Jurkat, Clone E6-1 (cell line): ENCODE measurements at places on chromosomes 4 and X.

DNA sequence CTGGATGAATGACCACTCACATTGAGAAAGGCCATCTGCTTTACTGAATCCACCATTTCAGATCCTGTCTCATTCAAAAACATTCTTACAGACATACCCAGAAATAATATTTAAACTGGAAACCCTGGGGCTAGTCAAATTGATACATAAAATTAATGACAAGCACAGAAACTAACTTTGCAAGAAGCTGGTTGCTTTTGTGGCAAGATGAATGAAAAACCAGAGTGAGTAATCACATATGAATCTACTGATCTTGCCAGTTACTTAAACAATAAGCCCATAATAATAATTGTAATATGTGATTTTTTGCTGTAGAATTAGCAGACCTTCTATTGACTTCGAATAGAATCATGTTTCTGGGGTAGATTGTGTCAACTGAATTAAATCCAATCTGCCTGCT, 235.1 kb downstream of the PPARGC1A start:
- no peak for DNase-seq

- no peak for DNase-seq
Measured at GRCh38 chr4:22456291-22456690, 59.6 kb downstream of the ADGRA3 start.

DNA sequence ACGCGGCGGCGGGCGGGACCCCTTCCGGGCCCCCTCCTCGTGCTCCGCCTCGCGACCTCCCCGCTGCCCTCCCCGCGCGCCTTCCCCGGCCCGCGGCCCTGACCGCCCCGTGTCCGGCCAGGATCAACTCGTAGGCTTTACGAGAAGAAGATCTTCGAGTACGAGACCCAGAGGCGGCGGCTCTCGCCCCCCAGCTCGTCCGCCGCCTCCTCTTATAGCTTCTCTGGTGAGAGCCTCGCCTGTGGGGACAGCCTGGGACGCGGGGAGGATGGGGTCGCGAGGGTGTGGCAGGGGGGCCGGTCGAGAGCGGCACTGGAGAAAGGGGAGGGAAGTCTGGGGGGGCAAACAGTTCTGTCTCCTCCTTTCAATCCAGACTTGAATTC, 465 bp downstream of the EMD start:
- no peak for DNase-seq

GRCh38 chr4:169492436-169493163, 119.8 kb downstream of the NEK1 start:
- peak; percentile 53 for DNase-seq

DNA sequence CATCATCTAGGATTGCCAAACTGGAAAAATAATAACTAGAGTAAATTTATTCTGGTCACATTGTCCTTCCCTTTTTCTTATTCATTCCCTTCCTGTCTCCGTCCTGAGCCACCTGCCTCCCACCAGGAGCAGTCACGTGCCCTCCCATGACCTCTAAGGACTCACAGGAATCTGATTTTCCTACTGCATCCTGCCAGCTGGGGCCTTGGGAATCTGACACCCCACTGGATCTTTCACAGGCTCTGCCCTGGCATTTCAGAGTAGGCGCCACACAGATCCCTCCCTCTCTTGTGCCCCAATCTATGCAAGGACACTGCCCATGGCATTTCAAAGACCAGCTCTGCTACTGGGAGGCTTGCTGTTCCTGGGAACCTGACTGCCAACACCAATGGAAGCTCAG, 520.5 kb downstream of the PPARGC1A start:
- no peak for DNase-seq

- DNase-seq = no peak
Measured at GRCh38 chr4:32340591-32340990, 1620.4 kb downstream of the PCDH7 start.

GRCh38 chrX:2767631-2768455, 16.0 kb downstream of the XG start:
- no peak for DNase-seq

- no peak for DNase-seq
Measured at GRCh38 chr4:53059256-53059655, 197.1 kb downstream of the RASL11B start.

DNA sequence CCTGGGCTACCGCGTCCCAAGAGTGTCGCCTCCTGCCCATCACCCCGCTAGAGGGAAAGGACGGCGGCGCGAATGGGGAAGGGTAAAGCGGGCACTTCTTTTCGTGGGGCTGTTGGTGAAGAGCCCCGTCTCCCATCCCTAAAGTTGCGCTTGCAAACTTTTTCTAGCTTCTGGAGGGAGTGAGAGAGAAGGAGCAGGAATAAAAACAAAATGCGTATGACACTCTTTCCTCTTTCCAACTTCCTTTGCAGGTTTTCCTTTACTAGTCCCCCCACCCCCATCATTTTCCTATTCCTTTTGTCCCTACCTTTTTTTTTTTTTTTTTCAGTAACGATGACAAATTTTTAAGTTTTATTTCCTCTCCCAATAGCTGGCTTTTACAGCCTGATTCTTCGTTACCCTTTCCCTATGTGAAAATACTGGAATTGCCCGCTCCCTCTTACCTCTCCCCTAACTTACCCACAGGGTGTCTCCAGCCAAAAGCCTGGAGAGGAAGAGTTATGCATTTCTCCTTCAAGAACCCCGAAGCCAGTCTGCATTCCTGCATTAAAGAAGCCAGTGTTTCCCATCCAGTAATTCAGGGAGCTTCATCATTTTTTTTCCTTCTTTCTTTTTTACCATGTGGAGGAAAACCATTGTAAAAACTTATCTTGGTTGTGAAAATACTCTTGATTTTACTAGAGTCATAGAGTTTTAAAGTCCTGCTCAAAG, 613 bp upstream of the ARSJ start:
- no peak for DNase-seq

DNA sequence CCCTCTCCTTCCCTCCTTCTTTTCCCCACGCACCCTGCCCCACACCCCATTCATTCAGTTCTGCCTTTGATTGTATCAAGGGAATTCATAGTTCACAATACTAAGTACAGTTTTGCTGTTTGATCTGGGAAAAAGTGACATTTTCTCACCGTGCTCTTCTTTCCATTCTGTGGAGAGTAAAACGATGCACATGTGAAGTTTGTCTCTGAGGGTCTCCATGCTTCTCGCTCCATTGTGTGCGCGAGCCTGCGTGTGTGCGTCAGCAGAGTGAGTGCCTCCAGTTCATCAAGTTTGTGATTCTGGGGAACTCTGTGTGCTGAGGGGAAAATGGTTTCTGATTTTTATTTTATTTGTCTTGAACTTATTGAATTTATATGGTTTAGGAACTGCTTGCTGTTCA, 1.9 kb downstream of the STK26 start:
- DNase-seq = no peak

DNA sequence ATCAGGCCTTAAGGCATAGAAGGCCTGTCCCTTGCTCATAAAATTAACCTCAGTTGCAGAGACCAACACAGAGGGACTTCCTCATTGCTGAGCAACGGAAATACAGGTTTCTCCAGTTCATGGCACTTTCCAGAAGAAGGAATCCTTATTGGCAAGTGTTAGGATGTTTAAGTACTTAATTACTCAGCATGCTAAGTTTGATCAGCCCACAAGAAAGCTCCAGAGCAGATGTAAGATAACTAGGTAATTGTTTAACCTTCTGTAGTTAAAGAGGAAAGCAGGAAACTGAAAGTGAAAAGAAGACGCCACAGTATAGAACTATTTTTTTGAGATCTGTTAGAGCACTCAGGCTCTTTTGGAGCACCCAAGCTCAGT, 33.5 kb downstream of the SMS start:
- peak; percentile 40 for DNase-seq

GRCh38 chr4:168183717-168184571, 91.6 kb downstream of the ANXA10 start:
- DNase-seq = peak; percentile 34

DNA sequence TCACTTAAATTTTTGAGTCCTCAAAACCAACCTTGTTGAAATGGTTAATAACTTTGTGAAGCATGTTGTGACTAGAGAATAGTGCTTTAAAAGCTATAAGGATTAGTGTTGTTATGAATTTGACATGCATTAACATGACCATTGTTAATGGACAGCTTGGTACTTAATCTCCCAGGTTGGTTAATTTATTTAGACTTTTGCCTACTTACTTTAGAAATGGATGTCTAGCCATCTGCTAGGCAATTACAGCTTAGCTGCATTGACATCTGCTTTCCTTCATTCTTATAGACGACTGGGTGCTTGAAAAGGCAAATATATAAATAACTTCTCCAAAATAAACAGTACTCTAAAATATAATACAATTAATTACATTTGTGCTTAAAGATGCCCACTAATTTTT, 368.0 kb downstream of the CCSER1 start:
- DNase-seq = no peak

DNA sequence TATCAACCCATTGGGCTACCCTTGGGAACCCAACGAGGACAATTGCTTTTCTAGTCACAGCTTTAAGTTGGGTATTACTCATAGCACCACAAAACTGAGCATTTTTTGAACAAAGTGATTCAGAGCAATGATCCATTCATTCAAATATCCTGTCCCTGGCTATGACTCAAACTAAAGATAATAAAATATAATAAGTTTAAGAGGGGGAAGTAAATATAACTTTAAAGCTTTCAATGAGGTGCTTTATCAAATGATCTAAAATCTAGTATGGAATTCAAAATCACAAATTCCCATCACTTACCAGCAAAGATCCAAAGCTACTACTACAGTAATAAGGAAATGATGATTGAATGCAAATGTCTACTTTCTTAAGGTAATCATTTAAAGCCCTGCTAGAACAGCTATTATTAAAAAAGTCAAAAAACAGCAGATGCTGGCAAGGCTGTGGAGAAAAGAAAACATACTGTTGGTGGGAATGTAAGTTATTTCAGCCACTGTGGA, 39.8 kb upstream of the S100G start:
- DNase-seq = no peak

DNA sequence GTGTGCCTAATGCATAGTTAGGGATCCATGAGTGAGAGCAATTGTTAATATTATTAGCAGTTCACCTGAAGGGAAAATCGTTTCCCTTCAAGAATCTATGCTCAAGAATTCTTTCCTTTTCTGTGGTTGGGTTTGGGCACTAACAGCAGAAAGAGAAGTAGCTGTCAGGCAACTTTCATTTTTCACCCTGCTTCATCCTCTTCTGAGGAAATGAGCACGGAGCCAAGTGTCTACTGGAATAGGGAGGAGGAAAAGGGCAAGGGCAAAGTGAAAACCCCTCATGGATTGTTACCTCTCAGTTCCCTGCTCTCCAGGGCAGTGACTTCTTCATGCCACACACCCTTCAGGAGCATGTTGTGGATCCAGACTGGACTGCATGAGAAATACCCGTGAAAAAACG, 2.6 kb upstream of the HPGDS start:
- no peak for DNase-seq

GRCh38 chr4:1474126-1475090, 68.2 kb upstream of the NKX1-1 start:
- no peak for DNase-seq

- DNase-seq = no peak
Measured at GRCh38 chrX:1912193-1912592, 297.3 kb downstream of the ASMT start.

- DNase-seq = no peak
Measured at GRCh38 chr4:99536848-99537247, 26.0 kb downstream of the C4orf17 start.
